Right lobe of liver (tissue), 6 donors: ENCODE measurements at places on chromosomes 5 and 9. TPM values are rescaled to one million over a fixed set of nuclear protein-coding genes. Genes with fewer than 3 reads are reported as not detected.

Gene TICAM2
- 2.1 TPM for total RNA-seq

Gene SPATA31D3
- not detected for total RNA-seq

Gene FBXL7
- 1.3 TPM for total RNA-seq

Gene MARVELD2
- total RNA-seq: 21.6 TPM

Gene IFNA4
- total RNA-seq: not detected

Gene GPR150
- 0.18 TPM for total RNA-seq

Gene DELE1
- 43.1 TPM for total RNA-seq

- DNase-seq: no peak
Measured at GRCh38 chr9:124365036-124365435, 50.2 kb downstream of the PSMB7 start.

DNA sequence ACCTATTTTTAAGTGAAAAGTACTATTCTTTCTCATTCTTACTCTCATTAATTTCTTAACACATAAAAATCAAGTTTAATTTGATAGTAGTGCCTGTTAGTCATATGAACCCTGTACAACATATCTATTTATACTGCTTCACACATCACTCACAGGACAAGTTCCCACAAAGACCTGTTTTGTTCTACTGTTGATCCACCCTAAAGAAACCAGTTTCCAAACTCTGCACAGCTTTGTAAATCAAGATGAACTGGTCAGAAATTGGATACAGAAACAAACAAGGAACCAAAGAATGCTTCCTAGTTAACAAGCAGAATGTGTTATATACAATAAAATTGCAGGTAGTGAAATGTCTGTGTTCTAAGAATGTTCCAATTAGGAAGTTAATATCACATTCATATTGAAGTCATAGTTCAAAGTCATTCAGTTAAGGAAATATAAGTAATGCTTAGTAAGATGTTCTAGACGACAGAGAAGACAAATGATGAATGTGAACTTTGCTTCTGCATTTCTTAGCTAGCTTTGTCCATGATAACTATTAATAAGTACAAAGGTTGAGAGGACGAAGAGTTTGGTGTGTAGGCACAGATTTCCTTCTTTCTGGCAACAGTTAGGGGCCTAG, 33.4 kb downstream of the C9orf85 start:
- DNase-seq: no peak

- DNase-seq: no peak
Measured at GRCh38 chr5:120055858-120056257, 408.2 kb upstream of the PRR16 start.

DNA sequence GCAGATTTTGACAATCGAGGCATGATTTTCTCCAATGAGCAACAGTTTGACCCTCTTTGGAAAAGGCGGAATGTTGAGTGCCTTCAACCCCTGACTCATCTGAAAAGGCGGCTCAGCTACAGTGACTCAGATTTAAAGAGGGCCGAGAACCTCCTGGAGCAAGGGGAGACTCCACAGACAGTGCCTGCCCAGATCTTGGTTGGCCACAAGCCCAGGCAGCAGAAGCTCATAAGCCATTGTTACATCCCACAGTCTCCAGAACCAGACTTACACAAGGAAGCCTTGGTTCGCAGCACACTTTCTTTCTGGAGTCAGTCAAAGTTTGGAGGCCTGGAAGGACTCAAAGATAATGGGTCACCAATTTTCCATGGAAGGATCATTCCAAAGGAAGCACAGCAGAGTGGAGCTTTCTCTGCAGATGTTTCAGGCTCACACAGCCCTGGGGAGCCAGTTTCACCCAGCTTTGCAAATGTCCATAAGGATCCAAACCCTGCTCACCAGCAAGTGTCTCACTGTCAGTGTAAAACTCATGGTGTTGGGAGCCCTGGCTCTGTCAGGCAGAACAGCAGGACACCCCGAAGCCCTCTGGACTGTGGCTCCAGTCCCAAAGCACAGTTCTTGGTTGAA, 13.6 kb downstream of the PTPDC1 start:
- DNase-seq: no peak

DNA sequence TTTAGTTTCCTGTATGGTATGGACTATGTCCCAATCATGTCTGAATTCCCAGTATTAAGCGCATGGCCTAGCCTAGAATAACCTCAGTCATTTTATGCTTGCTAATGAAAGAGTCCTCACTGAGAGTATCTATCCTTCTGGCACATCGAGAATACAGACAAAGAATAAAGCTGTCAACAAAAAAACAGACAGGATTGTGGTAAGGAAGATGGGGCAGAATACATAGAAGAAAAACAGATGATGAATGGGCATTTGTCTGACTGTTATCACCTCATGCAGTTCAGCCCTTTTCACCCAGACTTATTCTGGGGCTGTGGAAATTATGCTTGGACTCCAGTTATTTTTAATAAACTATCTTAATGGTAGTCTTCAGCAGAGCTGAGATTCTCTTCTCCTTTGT, 363.8 kb upstream of the TNC start:
- no peak for DNase-seq

DNA sequence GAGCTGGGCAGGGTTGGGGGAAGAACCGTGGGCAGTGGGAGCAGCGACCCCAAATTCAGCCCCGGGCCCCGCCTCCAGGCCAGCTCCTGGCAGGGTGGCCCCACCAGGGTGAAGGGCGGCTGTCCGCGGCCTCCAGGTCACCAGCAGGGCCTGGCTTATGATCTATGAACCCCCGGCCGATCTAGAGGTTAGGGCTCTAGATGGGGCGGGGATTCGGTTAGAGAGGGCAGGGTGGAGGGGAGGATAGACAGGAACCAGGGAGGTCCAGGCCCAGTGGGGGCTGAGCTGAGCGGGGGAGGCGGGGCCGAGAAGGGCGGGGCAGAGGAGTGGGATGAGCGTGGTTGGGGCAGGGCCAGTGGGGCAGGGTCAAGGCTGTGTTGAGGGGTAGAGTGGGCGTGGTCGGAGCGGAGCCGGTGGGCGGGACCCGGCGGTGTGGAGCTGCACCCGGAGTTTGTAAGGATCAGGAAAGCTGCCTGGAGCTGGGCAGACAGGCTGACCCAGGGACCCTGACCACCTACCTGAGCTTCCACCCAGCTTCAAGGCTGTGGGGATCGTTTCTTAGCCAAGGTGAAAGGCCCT, 29.3 kb upstream of the OBP2B start:
- peak; percentile 68 for DNase-seq

GRCh38 chr5:56160723-56161438, 72.2 kb downstream of the ANKRD55 start:
- no peak for DNase-seq

GRCh38 chr5:90878081-90878480, 319.5 kb downstream of the ADGRV1 start:
- no peak for DNase-seq

- no peak for DNase-seq
Measured at GRCh38 chr5:14676320-14676719, 11.8 kb downstream of the OTULIN start.

GRCh38 chr5:38463634-38464521, 92.6 kb downstream of the LIFR start:
- DNase-seq: no peak

GRCh38 chr9:84254972-84255371, 85.6 kb downstream of the SLC28A3 start:
- DNase-seq: no peak

DNA sequence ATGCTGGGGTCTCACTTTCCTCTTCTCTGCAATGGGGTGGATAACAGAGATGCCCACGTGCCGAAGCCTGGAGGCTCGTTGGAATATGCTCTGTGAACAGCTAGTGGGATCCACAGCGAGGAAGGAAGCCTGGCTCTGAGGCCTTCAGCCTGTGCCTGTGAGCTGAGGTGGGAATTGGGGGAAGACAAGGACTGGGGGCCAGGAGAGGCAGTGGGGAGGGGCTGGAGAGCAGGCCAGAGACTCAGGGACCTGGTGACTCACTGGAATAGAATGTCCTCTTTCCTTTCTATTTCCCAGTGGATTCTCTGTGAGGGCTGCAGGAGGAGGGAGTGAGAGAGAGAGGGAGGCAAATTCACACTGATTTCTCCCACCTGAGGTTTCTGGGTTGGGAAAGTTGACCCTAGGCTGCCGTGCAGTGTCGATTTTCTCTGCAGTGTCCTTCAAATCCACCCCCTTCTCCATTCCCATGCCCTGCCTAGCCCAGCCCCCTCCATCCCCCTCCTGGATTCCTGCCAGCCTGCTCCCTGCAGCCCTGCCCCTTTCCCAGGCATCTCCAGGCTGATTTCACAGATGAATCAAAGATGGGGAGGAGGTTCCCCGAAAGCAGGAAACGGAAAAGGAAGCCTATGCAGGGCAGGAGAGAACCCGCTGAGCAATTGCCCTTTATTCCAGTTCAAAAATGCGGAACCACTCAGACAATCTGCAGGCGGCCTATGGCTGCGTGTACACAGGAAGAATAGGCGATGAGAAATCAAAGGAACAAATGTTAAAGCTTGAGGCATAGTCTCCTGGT, 1.4 kb upstream of the SPAAR start:
- no peak for DNase-seq

GRCh38 chr9:128642675-128643245, 13.9 kb downstream of the DYNC2I2 start:
- no peak for DNase-seq

- DNase-seq: no peak
Measured at GRCh38 chr9:79895232-79895631, 323.5 kb downstream of the TLE4 start.

DNA sequence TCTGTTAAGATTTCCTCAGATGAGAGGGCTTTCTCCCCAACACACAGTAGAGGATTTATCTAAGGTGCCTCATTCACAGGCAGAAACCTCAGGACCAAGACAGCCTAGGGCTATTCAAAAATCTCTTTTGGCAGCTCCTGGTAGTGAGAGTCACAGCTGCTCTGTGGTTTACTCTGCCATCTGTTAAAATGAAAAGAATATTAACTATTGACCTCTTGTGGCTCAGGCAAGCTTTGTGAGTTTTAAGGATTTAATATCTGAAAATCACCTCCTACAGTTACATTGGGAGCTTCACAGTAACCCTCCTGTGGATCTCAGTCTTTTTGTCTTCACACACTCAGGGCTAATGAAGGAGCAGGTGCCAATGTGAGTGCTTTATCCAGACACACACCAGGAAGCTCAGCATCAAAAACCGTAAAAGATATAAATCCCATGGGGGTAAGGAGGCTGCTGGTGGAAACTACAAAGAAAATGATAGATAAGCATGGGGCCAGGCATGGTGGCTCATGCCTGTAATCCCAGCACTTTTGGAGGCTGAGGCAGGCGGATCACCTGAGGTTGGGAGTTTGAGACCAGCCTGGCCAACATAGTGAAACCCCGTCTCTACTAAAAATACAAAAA, 29.7 kb downstream of the PPP1R2B start:
- no peak for DNase-seq

GRCh38 chr9:83526211-83526610, 12.0 kb downstream of the FRMD3 start:
- DNase-seq: no peak

GRCh38 chr5:10902145-10902544, 141.1 kb upstream of the DAP start:
- no peak for DNase-seq

DNA sequence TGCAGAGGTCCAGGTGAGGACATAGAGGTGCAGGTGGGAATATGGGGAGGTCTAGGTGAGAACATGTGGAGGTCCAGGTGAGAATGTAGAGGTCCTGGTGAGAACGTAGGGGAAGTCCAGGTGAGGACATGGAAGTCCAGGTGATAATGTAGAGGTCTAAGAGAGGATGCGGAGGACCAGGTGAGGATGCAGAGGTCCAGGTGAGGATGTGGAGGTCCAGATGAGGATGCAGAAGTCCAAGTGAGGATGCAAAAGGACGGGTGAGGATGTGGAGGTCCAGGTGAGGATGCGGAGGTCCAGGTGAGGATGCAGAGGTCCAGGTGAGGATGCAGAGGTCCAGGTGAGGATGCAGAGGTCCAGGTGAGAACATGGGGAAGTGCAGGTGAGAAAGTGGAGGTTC, 133.8 kb downstream of the MRPL36 start:
- DNase-seq: no peak

GRCh38 chr5:113218200-113218599, 216.6 kb downstream of the TSSK1B start:
- peak; percentile 66 for DNase-seq
